AML-193 (cell line): ENCODE measurements at places on chromosomes 7 and 10.

DNA sequence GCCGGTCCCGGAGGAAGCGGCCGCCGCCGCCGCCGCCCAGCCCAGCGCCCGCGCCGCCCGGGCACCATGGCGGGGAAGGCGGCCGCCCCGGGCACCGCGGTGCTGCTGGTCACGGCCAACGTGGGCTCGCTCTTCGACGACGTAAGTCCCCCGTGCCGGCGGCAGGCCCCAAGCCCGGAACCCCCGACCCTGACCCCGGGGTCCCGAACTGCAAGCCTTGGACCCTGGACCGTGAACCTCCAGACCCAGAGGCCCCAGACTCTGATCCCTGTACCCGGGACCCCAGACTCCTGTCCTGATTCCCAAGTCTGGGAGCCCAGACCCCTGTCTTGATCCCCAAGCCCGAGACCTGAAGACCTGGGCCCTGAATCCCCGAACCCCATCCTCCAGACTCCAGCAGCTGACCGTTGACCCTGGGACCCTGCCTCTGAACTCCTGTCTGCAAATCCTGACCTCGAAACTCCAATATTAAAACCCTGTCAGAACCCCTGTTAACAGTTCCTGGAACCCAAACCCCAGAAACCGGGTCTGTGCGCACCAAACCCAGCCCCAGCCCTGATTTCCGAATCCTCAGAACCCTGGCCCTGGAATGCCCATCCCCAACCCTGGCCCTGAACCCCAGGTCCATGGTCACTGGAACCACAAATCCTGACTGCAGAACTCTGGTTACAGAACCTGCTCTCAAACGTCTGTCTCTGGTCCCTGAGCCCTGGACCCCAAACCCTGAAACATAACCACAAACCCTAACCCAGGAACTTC, 623 bp downstream of the INPP5A start:
- DNase-seq: no peak

GRCh38 chr7:33806298-33807154, 98.8 kb upstream of the BMPER start:
- DNase-seq: no peak

DNA sequence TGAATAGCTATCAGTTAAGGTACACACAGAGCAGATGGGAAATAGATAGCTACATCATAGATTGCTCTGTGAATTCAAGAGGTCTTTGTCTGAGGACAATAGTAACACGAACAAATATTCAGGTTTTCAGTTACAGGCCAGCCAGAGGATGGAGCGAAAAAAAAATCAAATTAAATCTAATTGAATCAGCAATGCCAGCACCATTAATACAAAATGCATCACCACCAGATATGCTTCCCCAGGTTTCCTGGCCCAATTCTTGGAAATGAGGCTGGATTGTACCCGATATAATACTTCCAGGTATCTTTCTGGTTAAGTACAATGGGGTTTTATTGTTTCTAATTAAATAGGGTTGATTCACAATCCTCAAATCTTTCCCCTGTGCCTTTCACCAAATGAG, 975.8 kb upstream of the AUTS2 start:
- no peak for DNase-seq

DNA sequence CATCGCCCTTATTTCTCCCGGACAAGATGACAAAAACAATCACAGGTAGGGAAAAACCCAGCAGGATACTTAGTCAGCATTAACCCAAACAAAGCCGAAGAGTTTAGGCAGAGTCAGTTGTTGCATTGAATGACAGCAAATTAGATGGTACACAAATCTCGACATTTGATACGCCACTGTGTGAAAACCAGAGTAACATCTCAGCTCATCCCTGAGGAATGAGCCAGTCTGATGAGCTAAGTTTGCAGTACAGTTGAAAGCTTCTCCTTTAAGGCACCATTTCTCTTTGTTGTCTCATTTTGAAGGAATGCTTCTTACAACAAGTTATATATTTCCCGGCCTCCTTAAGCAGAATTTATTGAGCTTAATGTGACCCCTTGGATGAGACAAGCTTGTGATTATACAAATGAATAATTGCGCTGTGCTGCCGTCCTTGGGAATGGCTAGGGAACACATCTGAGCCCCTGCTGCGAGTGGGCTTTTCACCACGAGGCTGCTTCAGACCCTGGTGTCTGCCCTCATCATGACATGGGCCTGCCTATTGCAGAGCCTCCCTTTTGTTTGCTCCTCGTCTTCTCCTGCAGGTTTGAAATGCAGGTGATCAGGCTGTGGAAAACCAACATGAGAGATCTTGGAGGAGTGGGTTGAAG, 137.3 kb downstream of the CELF2 start:
- DNase-seq: no peak

DNA sequence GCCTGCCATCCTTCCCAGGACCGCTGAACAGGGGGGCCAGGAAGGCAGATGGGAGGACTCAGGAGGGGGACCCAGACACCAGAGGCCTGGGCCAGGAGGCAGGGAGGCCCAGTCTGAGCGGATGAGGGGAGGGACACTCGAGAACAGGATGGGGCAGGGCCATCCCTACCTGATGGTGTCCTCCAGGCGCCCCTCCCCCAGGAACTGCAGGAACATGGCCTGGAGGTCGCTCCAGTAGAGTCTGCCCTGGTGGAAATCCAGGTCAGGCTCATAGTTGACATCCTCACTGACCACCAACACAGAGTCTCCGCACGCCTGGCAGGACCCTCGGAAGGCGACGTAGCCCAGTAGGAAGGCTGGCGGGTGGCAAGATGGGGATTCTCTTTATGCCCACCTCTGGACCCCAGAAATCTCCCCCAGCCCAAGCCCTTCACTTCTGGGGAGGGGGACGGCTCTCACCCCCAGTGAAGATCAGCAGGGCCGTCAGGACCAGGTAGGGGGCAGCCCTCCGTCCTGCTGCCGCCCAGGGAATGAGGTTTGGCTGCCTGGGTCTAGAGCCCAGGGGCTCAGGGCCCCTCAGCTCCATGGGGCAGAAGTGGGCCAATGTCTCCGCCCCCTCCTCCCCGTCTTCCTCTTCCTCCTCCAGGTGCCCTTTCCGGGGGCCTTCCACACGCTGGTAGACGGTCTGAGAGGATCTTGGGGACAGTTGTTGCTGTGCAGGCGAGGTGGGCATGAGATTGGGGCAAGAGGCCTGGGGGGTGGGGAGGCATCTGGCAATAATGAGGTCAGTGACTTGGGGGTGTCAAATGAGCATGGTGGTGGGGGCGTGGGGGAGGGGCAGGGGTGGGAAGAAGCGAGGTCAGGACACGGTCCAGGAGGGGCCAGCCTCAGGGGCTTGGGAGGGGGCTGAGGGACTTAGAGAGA, 573 bp downstream of the TFR2 start:
- no peak for DNase-seq

- DNase-seq: no peak
Observed at GRCh38 chr10:133052076-133052475, 35.6 kb upstream of the ADGRA1 start.

DNA sequence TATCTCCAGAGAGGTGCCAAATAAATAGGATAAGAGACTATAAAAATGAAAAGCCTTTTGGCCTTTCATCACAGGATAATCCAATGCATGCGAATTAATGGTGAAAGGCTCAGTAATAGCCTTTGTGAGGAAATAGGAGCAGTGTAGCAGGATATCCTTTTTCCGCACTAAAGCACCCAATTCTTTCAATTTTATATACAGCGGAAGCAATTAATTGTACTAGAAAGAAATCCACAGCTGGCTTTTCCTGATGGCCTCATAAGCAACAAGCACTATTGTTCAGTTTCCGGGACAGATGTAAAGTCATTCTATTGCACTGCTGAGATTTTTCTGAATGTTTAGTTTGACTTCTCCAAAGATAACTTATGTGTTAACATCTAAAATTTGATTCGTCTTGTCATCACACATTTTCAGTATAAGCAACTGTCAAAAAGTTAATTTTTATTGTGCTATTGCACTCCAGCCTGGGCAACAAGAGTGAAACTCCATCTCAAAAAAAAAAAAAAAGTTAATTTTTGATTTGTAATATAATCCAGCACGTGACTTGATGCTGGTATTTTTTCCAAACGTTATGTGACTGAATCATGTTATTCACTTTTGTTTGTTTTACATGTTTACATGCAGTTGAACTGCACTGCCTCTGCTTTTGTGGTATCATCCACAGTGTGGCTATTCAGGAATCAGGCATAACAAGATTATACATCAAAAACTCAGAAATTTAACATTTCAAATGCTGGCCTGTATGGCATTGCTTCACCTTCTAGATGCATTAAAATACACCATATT, 8.4 kb upstream of the BMPR1A start:
- no peak for DNase-seq

- DNase-seq: no peak
Observed at GRCh38 chr7:95694334-95694733, 78.0 kb upstream of the DYNC1I1 start.

GRCh38 chr7:143849785-143850479, 52.0 kb downstream of the TCAF1 start:
- no peak for DNase-seq

GRCh38 chr7:150465414-150465813, 15.0 kb downstream of the GIMAP8 start:
- DNase-seq: no peak

DNA sequence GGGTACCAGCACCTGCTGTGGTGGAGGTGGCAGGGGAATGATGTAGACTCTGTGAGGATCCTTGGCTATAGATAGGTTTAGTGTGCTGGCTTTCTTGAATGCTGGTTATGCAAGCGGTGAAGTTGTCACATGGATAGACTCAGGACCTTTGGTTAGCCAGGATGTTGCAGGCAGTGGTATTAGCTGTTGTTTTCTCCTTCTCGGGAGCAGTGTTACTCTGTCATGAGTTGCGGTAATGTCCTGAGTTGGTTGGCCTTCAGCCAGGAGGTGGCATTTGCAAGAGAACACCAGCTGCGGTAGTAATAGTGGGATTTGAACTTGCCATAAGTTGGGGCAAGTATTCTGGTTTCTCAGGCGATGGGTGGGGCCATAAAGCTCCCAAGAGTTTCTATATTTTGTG, 10.8 kb downstream of the AGK start:
- DNase-seq: no peak
